ENCODE measurements at places on chromosomes 5 and 9.

- DNase-seq = no peak
- H3K27ac ChIP-seq = no peak overlapping the region
- H3K4me1 ChIP-seq = no peaks in the 10 kb centered on the region
- no peak overlapping the region for H3K4me3 ChIP-seq
- no peaks in the 10 kb centered on the region for H3K36me3 ChIP-seq
- peaks cover 3% of the 10 kb centered on the region for H3K27me3 ChIP-seq
These were observed 203.0 kb upstream of the VLDLR start for GRCh38 chr9:2418619-2419018.

GRCh38 chr9:38298503-38298902 is 94.0 kb upstream of the ALDH1B1 start:
- no peak overlapping the region for H3K4me3 ChIP-seq
- no peaks in the 10 kb centered on the region for H3K36me3 ChIP-seq
- DNase-seq = no peak
- H3K27me3 ChIP-seq = no peaks in the 10 kb centered on the region
- H3K4me1 ChIP-seq = no peaks in the 10 kb centered on the region

- H3K4me1 ChIP-seq = peaks cover 34% of the 10 kb centered on the region
- H3K27ac ChIP-seq = no peak overlapping the region
- no peak overlapping the region for H3K4me3 ChIP-seq
- no peaks in the 10 kb centered on the region for H3K36me3 ChIP-seq
- DNase-seq = no peak
These were observed 219.7 kb downstream of the EBF1 start for GRCh38 chr5:158879993-158880392.

- H3K27ac ChIP-seq = no peak overlapping the region
- no peaks in the 10 kb centered on the region for H3K36me3 ChIP-seq
- H3K27me3 ChIP-seq = peaks cover 3% of the 10 kb centered on the region
- DNase-seq = no peak
- H3K4me1 ChIP-seq = no peaks in the 10 kb centered on the region
These were observed 115.7 kb upstream of the C9orf72 start for GRCh38 chr9:27688954-27689353.

DNA sequence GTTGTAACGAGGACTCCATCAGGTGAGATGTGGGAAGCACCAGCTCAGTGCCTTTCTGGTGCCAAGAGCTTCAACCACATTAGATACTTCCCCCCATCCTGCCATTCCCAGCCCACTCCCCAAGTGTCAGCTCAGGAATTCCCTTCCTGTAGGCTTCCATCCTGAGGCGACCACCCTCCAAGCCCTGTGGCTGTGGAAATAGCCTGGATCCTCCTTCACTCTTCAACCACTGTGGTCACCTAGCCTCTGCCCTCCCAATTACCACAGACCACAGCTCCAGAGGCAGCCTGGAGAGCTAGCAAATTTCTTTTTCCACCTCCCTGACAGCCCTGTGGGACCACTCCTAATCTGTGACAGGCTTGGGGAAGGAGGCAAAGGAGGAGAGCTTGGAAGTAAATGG is 219.8 kb upstream of the MAP3K1 start:
- no peaks in the 10 kb centered on the region for H3K36me3 ChIP-seq
- DNase-seq = no peak
- H3K4me3 ChIP-seq = no peak overlapping the region
- no peak overlapping the region for H3K27ac ChIP-seq
- peaks cover 15% of the 10 kb centered on the region for H3K4me1 ChIP-seq

GRCh38 chr9:127197861-127198430 is 66.6 kb upstream of the GARNL3 start:
- no peak overlapping the region for H3K4me3 ChIP-seq
- H3K27me3 ChIP-seq = peaks cover 7% of the 10 kb centered on the region
- no peak overlapping the region for H3K27ac ChIP-seq
- H3K36me3 ChIP-seq = no peaks in the 10 kb centered on the region
- H3K4me1 ChIP-seq = peaks cover 2% of the 10 kb centered on the region

DNA sequence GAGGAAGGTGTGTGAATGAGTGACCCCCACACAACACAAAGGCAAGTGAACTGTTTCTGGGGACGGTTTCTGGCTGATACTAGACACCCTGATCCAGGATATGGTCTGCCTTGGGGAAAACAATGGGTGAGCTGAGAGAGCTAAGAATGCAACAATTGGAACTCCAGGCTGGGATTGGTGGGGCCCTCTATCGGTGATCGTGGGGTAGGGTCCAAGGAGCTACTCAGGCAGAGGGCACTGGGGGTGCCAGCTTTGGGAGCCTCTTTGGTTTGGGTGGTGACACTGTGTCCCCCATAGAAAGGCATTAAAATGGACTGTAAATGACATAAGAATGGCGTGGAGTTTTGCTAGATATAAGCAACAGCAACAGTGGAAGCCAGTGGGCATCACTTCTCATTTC is 439.1 kb downstream of the DMAC1 start:
- H3K36me3 ChIP-seq = no peaks in the 10 kb centered on the region
- H3K4me3 ChIP-seq = no peak overlapping the region

GRCh38 chr9:79889369-79889768 is 317.6 kb downstream of the TLE4 start:
- no peaks in the 10 kb centered on the region for H3K36me3 ChIP-seq
- no peaks in the 10 kb centered on the region for H3K27me3 ChIP-seq
- H3K4me1 ChIP-seq = peaks cover 19% of the 10 kb centered on the region
- no peak overlapping the region for H3K4me3 ChIP-seq
- no peak overlapping the region for H3K27ac ChIP-seq
- no peak for DNase-seq

GRCh38 chr5:51987669-51988209 is 604.5 kb downstream of the ISL1 start:
- no peak overlapping the region for H3K4me3 ChIP-seq
- H3K4me1 ChIP-seq = no peaks in the 10 kb centered on the region
- no peaks in the 10 kb centered on the region for H3K27me3 ChIP-seq
- DNase-seq = no peak
- no peak overlapping the region for H3K27ac ChIP-seq

DNA sequence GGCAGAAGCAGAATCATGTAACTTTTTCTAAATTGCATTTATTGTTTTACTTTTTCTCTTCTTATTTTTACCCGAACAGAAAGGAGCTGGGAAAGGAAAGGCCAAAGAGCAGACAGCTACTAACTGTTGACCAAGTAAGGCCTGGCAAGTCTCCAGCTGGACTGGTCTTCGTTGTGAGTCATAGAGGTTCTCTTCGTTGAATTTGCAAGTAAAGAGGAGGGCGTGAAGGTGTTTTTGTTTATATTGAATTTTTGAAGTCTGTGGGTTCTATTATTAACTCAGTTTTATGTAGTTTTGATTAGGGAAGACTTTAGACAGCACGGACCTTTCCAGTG is 416.5 kb upstream of the CCNH start:
- no peak overlapping the region for H3K27ac ChIP-seq
- H3K4me3 ChIP-seq = no peak overlapping the region
- H3K4me1 ChIP-seq = no peaks in the 10 kb centered on the region

DNA sequence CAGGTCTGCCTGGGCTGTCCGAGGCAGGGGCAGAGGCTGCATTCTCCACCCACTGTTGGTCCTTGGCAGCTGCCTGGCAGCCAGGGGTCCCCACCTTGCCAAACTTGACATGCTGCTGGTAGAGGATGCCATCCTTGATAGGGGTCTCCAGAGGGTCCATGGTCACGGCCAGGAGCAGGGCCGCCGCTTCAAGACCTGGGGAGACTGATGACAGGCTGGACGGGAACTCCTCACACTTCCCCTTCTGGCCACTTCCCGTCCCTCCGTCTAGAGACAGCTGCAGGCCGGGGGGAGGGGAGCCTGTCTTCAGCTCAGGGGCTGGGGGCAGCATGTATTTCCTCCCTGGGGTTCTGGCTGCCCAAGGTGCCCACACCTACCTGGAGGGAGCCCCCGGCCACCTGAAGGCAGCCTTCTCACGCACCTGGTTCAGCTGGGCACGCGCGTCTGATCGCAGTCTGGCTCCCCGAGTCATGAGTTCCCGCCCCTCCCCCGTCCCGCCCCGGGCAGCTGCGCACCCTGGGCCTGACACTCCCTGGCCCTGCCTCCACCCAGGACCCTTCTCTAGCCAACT is at the start of gene DOK3:
Gene DOK3, minus strand, starts transcription at position 446 of the 571 bp plus-strand sequence. Its CDS starts 286 bp downstream, at position 160.
- H3K27ac ChIP-seq = no peak within 1 kb of the TSS
- H3K4me1 ChIP-seq = peaks cover 7% of the 10 kb centered on the region
- H3K4me3 ChIP-seq = no peak within 1 kb of the TSS
- peaks cover 28% of the 10 kb centered on the region for H3K36me3 ChIP-seq
- no peak for DNase-seq

GRCh38 chr5:131536211-131536826 is 98.7 kb downstream of the RAPGEF6 start:
- DNase-seq = peak; percentile 39
- no peaks in the 10 kb centered on the region for H3K27me3 ChIP-seq
- H3K4me1 ChIP-seq = peaks cover 81% of the 10 kb centered on the region
- H3K27ac ChIP-seq = peak overlapping the region; percentile 80
- peak overlapping the region; percentile 49 for H3K4me3 ChIP-seq

GRCh38 chr9:71901695-71902597 is 9.0 kb downstream of the ABHD17B start:
- H3K36me3 ChIP-seq = peaks cover 3% of the 10 kb centered on the region
- no peak overlapping the region for H3K4me3 ChIP-seq
- no peak overlapping the region for H3K27ac ChIP-seq
- no peak for DNase-seq
- no peaks in the 10 kb centered on the region for H3K27me3 ChIP-seq
- H3K4me1 ChIP-seq = peaks cover 52% of the 10 kb centered on the region

GRCh38 chr5:53166183-53166495 is 56.6 kb upstream of the MOCS2 start:
- H3K4me3 ChIP-seq = no peak overlapping the region
- no peaks in the 10 kb centered on the region for H3K4me1 ChIP-seq
- no peaks in the 10 kb centered on the region for H3K36me3 ChIP-seq
- H3K27me3 ChIP-seq = no peaks in the 10 kb centered on the region

DNA sequence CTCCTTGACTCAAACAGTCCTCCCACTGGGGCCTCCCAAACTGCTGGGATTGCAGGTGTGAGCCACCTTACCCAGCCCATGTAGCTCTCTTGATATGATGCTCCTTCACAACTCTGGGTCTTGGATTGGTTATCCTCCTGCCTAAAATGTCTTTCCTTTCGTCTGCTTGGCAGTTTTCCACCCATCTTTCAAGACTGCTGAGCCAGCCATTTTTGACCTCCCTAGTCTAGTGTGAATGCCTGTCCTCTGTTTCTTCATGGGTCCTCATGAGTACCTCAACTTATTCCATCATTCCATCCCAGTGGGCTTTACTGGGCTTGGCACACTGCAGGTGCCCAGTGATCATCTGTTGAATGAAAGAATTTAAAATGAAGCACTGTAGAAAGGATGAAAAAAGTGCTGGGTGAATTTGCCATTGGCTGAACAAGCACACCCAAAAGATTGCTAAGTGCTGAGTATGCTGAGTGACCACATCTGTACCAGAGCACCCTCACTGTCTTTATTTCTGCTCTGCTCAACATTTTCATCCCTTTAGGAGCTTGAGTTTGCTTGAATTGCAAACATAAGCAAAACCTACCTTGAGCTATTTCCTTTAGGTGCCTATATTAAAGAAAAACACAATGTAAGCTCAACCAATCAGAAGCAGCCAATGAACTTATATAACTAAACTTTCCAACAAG is 84.8 kb upstream of the FAM169A start:
- H3K4me1 ChIP-seq = peaks cover under 1% of the 10 kb centered on the region
- DNase-seq = no peak
- H3K36me3 ChIP-seq = peaks cover 1% of the 10 kb centered on the region
- no peak overlapping the region for H3K27ac ChIP-seq
- H3K4me3 ChIP-seq = no peak overlapping the region
- H3K27me3 ChIP-seq = peaks cover 6% of the 10 kb centered on the region

DNA sequence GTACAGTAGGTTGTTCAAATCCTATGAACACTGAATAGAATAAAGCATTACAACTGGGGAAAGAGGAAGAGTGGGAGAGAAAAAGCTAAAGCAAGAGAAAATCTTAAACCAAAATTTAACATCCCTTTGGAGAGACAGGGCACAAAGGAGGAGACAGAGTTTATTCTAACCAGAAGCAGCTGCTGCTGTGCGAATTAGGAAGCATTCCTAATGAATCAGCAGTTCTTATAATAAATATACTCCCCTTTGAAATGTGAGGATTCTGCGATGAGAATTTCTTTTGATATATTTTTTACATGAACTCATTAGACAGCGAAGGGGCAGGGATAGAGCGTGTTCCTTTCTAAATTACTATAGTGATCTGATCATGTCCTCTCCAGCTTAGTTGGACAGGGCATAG is 233.4 kb downstream of the DENND1A start:
- H3K27me3 ChIP-seq = no peaks in the 10 kb centered on the region
- no peaks in the 10 kb centered on the region for H3K4me1 ChIP-seq
- no peak for DNase-seq
- H3K4me3 ChIP-seq = no peak overlapping the region
- H3K27ac ChIP-seq = no peak overlapping the region
- peaks cover 2% of the 10 kb centered on the region for H3K36me3 ChIP-seq

DNA sequence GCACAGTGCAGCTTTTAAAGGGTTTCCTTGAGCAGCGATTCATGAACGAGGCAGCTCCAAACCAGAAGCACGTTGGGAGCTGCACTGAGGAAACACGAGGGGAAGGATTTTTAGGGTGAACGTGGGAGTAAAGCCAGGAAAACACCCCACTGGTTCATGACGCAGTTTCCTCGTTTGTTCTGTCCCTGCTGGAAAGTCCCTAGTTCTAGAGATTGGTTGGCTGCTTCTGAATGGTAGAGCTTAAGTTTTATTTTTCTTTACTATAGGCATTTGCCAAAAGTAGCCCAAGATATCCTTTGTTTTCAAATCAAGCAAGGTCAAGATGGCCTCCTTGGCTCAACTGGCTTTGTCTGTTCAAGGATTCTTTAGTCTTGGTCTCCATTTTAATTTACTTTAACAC is 116.5 kb upstream of the CACNA1B start:
- H3K27ac ChIP-seq = peak overlapping the region; percentile 84
- H3K4me3 ChIP-seq = no peak overlapping the region
- no peaks in the 10 kb centered on the region for H3K27me3 ChIP-seq
- peak; percentile 63 for DNase-seq
- H3K4me1 ChIP-seq = peaks cover 40% of the 10 kb centered on the region

DNA sequence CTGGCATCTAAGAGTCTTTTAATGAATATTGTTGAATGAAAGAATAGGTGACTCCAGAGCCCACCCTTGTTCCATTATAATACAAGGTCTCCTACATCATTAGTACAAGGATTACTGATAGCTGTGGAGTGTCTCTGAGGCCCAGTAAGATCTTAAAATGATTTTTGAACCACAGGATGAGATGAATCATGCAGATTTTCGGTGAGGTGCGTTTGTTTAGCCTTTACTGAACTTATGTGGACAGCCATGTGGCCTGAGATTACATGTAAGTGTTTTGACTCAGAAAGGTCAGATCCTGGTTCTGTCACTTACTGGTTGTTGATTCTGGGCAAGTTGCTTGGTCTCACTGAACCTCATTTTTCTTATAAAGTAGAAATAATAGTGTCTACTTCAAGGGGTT is 21.6 kb downstream of the NFX1 start:
- peaks cover 6% of the 10 kb centered on the region for H3K4me1 ChIP-seq
- no peaks in the 10 kb centered on the region for H3K27me3 ChIP-seq
- no peak for DNase-seq
- H3K27ac ChIP-seq = peak overlapping the region; percentile 65
- H3K4me3 ChIP-seq = no peak overlapping the region
